Right lung (tissue), 10 donors: ENCODE measurements at places on chromosomes 5 and 9. TPM values are rescaled to one million over a fixed set of nuclear protein-coding genes. Genes with fewer than 3 reads are reported as not detected.

NUDT12 gene
- polyA plus RNA-seq = 13.6 TPM

AFAP1L1 gene
- 39.5 TPM for polyA plus RNA-seq

PCDHGB4 gene
- 3.1 TPM for polyA plus RNA-seq

CTNND2 gene
- 1.7 TPM for polyA plus RNA-seq

RAB24 gene
- 23.4 TPM for polyA plus RNA-seq

NMUR2 gene
- polyA plus RNA-seq = 0.54 TPM

CCNI2 gene
- 1.3 TPM for polyA plus RNA-seq

PKD2L2 gene
- polyA plus RNA-seq = 0.28 TPM

PDGFRB gene
- 216 TPM for polyA plus RNA-seq
